ENCODE measurements at places on chromosomes 2 and 18.

- no peak for DNase-seq
Measured at GRCh38 chr2:131369954-131370353, 6.0 kb upstream of the RAB6D start.

DNA sequence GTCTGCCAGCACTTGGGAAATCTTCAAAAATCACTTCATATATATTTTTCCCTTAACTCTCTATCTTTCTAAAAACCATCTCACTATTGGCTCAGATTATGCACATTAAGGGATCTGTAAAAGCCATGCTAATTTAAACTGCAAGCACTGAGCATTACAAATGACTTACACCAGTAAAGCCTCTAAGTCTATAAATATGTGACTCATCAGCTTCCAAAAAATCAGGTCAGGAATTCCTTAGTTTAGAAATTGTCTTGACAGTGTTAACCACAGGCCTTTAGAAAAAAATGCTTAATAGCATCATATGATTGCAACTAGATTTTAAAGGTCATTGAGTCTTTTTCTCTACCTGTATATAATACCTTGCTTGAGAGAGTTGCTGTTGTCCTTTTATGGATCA is 1113.6 kb upstream of the PIK3C3 start:
- no peak for DNase-seq

DNA sequence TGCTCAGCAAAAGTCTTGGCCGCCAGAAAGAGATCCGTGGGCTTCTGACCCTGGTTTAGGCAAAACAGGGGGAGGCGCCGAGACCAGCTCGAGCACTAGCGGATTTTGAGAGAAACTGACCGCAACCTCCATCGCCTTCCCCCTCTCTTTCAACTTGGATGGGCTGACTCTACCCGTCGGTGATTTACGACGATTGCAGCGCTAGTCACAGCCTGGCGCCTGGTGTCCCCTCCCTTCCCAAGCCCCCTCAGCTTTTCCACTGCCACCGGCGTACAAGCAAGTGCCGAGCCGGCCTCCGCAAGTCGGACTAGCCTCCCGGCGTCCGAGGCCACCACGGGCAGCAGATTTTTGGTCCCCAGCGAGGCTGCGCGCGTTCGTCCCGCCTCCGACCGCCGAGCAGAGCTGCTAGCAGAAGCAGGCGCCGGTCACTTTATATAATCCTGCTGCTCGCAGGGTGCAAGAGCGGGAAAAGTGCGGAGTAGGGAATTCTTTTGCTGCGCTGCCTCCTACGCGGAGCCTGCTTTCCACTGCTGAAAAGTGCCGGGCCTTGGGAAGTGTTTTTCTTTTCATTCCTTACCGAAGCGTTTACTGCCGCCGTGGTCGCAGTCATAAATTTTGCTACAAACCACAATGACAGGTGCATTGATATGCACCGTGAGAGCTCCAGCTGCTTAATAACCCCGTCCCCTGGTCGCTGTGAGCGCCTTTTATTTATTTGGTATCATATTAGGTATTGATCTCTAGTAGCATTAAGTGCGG is 7.7 kb downstream of the HOXD3 start:
- DNase-seq = no peak

- DNase-seq = no peak
Measured at GRCh38 chr2:69184224-69184623, 171.2 kb downstream of the ANTXR1 start.

DNA sequence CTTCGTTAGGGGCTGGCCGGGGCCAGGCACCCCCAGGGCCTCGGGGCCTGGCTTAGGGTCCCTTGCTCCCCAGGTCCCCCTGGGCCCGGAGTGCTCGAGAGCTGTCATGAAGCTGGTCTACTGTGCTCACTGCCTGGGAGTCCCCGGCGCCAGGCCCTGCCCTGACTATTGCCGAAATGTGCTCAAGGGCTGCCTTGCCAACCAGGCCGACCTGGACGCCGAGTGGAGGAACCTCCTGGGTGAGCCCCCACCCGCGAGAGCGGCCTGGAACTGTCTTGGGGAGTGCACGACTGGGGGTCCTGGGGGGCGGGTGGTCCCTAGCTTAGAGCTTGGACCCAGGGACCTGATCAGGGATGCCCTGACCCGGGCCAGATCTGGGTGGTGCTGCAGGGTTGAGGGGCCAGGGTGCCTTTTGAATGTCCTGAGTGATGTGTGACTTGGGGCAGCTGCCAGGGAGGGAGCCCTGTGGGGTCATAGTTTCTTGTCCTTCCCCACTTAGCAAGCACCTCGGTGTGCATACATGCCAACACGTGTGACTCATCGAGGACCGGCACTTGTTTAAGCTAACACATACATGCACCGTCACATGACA is 27.9 kb downstream of the GPC1 start:
- no peak for DNase-seq

DNA sequence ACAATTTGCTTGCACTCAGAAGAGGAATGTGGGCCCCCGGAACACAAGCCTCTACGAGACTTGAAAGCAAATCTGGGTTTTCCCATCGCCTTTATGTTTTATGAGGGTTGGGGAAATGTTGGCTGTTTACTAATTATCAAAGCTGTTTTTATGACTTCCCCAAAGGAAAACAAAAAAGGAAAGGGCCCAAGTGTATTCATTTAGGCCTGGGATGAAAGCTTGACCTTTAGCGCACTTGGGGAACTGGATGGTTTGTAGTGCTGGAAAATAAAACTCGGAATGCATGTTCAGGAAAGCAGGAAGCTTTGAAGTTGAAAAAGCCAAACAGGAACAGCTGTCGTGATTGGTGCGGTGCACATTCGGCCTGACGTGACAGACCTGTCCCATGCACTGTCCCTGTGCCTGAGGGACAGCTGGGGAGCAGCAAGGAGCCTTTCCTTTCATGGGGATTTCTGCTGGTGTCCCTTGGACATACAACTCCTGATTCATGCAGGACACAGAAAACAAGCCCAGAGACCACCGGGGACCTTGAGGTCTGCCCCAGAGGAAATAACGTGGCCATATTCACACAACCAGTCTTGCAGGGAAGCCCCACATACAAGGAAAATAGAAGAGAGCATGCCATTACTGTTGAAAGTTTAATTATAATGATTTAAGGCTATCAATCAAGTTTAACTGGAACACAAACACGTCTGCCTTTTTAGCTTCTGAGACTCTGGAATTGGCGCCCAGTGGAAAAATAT is 169.7 kb upstream of the APCDD1 start:
- no peak for DNase-seq

DNA sequence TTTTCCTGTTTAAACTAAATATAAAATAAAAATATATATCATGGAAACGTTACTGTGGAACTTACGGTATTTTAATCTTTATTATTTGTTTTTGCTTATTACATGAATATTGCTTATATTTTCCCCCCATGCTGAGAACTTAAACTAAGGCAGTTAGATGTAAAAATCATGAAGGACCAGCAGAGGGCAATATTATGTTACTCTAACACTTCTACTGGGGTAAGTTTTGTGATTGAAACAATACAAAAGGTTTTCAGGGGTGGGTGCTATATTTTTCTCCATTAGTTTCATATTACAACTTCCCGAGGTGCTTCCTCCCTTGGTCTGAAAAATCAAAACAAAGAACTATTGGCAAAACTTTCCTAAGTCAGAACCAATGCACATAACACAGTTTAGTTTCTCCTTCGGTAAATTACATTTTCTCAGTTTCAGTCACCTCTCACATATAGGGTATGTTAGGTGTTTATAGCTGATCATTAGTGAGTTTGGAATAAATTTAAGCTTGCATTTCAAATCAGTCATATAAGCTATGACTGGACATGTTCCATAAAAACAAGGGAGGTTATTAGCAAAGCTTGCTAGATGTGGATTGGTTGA is 54.8 kb downstream of the ZNF407 start:
- peak; percentile 33 for DNase-seq

GRCh38 chr2:158923180-158923594 is 45.3 kb upstream of the TANC1 start:
- DNase-seq = no peak

GRCh38 chr2:200411831-200412230 is 98.0 kb downstream of the KCTD18 start:
- no peak for DNase-seq

- no peak for DNase-seq
Measured at GRCh38 chr2:2836343-2837070, 505.4 kb upstream of the MYT1L start.

DNA sequence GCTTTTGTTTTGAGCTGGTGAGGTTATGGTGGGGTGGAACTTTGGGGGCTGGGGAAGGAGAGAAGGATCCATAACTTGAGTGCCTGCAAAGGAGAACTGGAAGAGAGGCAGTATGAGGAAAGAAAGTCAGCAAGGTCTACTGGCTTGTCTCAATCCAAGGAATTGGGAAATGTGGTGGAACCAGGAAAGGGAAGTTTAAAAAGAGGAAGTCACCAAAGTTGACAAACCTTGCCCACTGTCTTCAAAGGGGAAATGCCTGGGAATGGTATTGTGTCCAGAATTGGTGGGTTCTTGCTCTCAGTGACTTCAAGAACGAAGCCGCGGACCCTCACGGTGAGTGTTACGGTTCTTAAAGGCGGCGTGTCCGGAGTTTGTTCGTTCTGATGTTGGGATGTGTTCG is 304.1 kb upstream of the FAM98A start:
- DNase-seq = no peak

DNA sequence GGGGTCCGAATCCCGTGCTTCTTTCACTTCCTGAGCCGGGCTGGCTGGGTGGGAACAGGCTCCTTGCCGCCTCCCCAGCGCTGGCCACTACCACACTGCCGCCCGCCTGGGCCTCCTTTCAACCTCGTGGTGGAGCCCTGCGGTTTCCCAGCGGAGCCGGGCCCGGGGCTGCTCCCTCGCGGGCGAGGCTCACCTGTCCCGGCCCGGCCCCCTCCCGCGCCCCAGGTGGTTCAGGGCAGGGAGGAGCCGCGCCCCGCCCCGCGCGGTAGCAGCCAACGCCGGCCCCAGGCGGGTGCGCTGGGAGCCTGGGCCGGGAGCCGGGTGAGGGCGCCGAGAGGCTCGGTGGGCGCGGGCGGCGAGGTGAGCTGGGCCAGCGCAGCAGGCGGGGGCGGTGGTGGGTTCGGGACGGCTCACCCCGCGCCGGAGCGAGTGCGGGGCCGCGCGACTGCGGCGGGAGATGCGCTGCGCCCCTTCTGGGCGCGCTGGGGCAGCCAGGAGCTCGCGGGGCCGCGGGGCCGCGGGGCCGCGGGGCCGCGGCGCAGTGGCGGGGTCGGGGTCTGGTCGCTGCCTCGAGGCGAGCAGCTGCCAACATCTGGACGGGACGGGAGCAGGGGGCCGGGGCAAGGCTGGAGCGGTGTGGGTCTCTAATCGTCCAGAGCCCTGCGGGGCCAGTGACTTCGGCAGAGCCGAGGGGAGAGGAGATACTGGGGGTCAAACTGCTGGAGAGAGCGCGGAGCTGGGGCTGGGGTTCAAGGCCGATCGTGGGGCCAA is at the start of gene LYPD6B:
LYPD6B (plus strand) TSS at position 258 of the 771 bp plus-strand sequence. CDS start 92,250 bp downstream, outside the sequence.
- no peak for DNase-seq

- DNase-seq = no peak
Measured at GRCh38 chr18:75723521-75724340, 296.2 kb upstream of the SMIM21 start.

DNA sequence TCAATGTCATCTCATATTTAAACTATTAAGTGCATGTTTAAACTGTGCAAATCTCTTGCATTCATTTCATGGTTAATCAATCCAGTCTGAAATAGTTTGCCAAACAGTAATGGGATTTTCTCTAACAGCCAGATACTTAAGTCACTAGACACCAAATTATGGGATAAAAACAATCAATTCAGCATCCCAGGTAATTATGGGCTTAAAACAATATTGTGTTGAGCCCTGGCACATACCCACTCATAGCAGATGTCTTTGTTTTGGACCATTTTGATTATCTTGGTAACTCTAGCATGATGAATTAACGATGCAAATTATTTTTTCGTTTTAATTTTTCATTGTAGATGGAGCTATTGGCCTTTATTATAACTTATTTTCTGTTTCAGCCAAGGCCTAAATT is 118.5 kb upstream of the CD302 start:
- no peak for DNase-seq

GRCh38 chr18:79117385-79117784 is 48.2 kb downstream of the ATP9B start:
- no peak for DNase-seq

GRCh38 chr2:54772110-54772509 is 48.6 kb downstream of the EML6 start:
- no peak for DNase-seq

GRCh38 chr2:130354139-130354428 is 1.8 kb upstream of the PTPN18 start:
- DNase-seq = no peak

GRCh38 chr2:25566094-25566493 is 107.3 kb downstream of the DTNB start:
- no peak for DNase-seq

DNA sequence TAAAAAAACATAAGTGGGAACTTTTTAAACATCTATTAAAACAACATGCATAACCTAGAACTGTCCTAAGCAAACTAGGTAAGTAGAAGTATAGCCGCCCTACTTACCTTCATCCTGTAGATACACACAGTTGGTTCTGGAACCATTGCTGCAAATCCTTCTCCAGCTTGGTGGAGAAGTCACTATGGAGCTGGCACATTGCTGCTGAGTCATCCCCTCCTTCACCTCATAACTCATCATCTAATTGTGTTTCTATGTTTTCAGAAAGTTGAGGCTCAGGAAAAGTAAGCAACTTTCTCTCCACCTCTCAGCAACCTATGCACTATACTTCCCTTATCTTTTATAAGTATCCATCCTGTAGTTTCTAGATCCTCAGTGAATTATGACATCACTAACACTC is 269.8 kb upstream of the MMADHC start:
- no peak for DNase-seq

DNA sequence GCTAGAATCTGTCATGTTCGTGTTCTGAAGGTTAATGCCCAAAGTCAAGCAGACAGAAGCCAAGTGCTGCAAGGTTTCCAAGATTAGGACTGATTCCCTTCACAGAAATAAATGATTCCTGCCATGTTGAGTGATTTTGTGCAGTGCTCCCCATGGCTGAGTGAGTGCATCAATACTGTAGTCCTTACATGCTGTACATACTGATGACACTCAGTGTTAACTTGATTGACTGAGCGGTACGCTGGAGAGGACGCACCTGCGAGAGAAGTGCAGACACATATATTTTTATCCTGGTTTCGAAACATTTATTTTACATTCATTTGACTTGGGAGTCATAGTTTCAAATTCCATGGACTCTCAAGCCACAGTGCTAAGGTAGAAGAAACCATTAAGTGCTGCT is 92.0 kb downstream of the ASXL3 start:
- no peak for DNase-seq

DNA sequence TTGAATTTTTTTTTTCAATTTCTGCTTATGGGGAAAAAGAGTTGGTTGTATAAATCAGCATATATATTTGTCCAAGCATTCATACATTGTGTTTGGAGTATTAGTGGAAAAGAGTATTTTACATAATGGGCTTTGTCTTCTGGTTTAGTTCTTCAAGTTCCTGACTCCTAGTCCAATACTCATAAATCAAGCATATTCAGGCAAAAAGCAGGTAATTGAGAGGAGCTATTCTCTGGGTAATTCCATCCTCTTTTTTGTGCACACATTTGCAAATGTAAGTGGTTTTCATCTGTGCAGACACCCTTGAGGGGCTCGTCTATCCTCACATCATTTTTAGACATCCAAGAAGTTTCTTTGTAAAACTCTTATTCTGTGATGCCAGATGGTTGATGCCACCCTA is 337.2 kb downstream of the ARHGAP15 start:
- DNase-seq = no peak
